ENCODE measurements at places on chromosomes 3 and 15.

DNA sequence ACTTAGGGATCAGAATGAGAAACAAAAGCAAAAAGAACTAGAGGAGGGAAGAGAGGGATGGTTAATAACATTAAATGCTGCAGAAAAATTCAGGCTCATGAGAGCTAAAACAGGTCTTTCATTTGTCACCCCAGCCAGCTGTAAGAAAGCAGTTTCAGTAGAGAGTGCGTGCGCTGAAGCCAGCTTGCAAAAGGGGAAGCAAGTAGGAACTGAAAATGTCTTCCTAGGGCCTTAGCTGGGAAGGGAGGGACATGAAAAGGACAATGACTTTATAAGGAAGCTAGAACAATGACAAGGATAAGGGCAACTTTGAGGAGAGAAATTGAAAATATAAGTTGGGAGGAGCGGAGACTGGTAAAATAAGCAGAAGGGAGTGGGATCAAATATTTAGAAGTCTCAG, 3.1 kb downstream of the CIAO2A start:
- no peak for DNase-seq

- DNase-seq: no peak
Measured at GRCh38 chr3:125644036-125645005, 49.0 kb upstream of the OSBPL11 start.

- DNase-seq: no peak
Measured at GRCh38 chr3:98730338-98730737, 32.8 kb upstream of the ST3GAL6 start.

DNA sequence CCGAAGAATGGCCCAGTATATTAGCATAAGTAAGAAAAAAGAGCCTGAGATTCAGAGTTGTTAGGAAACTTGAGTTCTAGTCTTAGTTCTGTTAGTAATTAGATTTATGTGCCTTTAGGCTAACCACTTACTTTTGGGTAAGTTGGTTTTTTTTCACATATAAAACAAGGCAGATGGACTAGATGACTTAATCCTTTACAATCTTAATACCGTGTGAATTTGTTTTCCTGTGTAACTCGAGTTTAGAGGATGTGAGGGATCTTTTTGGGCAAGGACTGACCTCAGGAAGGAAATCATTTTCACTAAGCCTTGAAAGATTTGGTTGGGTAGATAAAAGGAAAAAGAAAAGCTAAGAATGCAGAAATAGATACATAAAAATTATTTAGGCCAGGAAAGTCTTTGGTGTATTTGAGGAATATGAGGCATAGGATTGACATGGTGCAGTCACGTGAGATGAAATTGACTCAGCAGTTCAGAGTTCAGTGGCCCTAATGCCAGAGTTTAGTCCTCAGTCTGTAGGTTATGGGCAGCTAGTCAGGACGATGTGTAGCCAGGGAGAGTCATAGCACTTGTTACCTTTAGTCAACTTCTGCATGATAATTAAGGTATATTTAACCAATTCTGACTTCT, 34.6 kb downstream of the PAK2 start:
- DNase-seq: no peak

DNA sequence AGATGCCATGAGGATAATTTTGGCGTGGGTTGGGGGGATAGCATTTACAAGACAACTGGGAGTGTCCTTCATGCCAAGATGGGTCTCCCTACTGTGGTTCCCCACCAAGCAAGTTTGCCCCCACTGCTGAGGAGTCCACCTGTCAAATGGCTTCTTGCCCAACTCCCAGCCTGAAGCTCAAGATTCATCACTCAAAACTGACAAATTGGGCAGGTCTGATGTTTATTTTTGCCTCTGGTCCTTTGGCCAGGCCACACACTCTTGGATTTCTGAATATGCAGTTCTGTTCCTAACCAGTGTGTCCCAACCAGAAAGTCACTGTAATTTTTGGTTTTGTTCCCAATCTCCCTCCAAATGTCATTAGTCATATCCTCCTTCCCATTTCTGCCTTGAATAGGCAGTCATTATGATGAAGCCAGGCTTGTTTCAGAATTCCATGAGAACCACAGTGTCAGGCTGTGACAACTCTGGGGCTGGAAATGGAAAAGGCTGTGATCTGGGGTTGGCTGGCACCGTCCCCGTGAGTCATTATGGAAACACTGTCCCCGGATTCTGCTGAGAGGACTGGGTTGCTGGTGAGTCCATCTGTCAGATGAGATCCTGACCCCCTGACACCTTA, 29.3 kb upstream of the MEF2A start:
- DNase-seq: no peak

- DNase-seq: no peak
Measured at GRCh38 chr15:88909956-88910831, 3.0 kb downstream of the MFGE8 start.

DNA sequence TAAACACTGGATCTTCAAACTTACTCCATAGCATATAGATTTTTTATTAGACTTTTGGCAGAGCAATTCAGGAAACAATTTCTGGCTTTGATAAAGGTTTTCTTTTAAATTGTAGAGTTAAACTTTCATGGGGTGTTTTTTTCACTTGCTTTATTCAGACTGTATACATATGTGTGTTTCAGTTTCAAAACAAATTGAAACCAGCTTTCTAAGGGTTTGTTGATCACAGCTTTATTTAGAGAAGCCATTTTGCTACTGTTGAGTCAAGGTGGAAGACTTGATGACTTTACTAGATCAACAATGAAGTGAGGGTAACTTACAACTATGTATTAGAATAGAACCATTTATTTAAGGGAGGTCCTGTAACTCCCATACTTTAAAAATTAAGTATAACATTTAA, 6.2 kb downstream of the UBE2E1 start:
- DNase-seq: no peak

DNA sequence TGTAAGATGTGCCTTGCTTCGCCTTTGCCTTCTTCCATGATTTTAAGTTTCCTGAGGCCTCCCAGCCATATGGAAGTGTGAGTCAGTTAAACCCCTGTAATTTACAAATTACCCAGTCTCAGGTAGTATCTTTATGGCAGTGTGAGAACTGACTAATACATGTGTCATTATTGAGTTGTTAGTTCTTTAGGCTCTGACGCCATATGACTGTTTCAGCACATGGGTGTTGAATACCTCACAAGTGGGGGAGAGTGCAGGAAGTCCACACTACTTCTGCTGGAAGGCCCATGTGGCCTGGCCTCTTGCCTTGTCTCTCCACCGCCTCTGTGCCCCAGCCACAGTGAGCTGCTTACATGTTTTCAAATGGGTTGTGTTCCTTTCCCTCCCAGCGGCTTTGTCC, 28.5 kb downstream of the MFSD1 start:
- DNase-seq: no peak

- no peak for DNase-seq
Measured at GRCh38 chr15:77342807-77343206, 77.1 kb downstream of the PEAK1 start.

- no peak for DNase-seq
Measured at GRCh38 chr3:56087451-56088053, 380.7 kb downstream of the ERC2 start.

GRCh38 chr3:53140847-53141845, 10.9 kb upstream of the RFT1 start:
- no peak for DNase-seq

- no peak for DNase-seq
Measured at GRCh38 chr3:131470377-131470776, 32.4 kb downstream of the MRPL3 start.

GRCh38 chr15:75348034-75348561, 1.3 kb downstream of the NEIL1 start:
- no peak for DNase-seq

DNA sequence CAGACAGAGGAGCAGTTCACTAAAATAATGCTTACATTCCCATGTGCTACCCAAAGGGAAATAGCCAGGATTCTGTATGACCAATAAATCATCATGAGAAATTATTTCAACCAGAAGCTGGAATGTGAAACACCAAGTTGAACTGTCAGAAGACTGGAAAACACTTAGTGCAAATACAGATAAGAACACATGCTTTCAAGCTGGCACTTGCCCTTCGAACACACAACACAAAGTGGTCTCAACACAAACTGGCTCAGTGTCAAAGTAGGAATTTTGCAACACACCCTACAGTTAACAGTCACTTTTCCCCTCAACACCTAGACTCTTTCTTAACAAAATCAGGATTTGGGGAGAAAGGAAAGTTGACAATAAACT, 1.3 kb downstream of the FSD2 start:
- DNase-seq: no peak

DNA sequence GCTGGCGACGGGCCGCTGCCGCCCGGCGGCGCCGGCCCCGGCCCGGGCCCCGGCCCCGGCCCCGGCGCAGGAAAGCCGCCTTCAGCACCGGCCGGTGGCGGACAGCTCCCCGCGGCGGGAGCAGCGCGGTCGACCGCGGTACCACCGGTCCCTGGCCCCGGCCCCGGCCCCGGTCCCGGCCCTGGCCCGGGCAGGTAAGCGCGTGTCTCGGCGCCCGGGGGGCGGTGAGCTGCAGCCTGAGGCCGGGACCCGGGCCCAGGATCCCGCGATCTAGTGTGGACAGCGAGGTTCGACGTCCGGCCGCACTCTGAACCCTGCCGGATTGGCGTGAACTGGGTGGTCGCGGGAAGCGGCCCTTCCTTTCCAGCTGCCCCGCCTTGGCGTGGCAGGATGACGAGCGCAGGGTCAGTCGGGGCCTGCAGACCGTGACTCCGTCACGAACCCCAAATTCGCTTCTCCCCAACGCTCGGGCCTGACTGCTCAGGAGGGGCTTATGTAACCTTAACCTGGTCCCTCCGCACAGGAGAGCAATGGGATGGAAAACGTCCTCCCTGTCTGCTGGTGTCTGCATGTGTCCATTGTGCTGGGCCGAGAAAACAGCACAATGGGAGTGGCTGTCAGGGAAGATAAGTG, 472 bp downstream of the BSN start:
- DNase-seq: peak; percentile 35

DNA sequence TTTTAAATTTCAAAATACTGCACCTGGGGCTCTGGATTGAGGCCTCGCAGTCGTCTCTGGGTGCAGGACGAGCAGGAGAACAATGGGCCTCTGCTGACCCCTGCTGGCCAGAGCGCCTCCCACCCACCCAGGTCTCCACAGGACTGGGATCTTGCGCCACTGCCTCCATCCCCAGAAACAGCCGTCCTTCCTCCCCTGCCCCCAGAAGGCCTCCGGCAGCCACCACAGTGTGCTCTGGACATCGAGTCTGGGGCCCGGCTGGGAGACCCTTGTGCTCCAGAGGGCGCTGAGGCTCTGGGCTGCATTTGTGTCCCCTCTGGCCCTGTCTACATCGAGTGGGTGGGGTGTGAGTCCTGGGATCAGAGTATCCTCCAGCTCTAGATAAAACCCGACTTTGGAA, 6.7 kb upstream of the ACSBG1 start:
- DNase-seq: peak; percentile 65

GRCh38 chr3:78941587-78941986, 826.2 kb downstream of the ROBO1 start:
- no peak for DNase-seq

GRCh38 chr3:127220497-127220896, 27.6 kb downstream of the PRR23E start:
- DNase-seq: no peak

DNA sequence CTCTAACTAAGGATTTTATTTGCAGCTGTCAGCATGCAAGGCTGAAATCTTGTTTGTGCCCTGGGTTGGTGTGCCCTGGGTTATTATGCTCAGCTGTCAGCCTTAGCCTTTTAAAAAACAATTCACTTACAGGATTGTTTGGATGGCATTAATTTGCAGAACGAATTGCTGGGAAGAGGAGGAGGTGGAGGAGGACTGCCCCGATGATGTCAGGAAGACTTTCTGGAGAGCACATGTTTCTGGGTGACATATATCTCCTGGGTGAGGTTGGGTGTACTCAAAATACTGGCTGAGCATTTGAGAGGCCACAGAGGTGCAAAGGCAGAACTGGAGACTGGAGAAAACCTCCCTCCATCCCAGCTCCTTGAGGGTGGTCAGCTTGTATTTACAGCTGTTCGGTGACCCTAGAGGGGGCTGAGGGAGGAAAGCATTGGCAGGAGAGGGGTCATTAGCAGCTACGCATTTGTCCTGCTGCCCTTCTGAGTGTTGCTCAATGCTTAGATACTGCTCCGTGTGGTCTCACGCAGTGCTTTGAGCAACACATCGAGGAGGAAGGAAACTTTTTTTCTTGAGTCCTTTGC, 59.8 kb upstream of the PSMD6 start:
- no peak for DNase-seq

DNA sequence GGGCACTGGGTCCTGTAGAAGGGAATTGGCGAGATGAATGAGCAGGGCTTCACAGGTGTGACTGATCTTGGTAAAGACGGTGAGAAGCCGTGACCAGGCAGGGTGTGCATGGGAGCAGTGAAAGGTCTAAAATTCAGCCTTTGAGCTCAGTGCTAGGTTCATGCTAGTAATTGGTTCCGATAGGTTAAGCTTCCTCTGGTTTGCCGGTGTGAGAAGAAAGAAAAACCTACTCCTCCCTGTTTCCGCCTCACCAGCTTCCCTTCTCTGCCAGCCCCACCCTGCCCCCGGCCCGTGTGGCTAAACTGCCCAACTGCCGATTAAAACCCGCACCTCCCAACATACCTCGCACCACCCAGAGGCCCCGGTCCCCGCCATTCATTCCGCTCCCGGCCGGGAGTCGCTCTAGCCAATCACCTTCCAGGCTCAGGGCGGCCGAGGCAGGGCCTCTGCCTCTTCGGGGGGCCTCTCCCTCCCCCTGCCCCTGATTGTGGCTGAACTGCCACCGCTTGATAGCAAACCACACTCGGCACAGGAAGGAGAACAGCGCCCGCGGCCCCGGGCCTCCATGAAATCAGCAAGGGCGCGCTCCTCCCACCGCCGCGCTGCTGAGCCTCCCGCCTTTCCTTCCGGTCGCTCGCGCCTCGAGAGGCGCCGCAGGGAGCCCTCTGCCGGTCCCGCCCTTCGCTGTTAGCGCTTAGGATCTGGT, 7.3 kb upstream of the NRROS start:
- peak; percentile 77 for DNase-seq

DNA sequence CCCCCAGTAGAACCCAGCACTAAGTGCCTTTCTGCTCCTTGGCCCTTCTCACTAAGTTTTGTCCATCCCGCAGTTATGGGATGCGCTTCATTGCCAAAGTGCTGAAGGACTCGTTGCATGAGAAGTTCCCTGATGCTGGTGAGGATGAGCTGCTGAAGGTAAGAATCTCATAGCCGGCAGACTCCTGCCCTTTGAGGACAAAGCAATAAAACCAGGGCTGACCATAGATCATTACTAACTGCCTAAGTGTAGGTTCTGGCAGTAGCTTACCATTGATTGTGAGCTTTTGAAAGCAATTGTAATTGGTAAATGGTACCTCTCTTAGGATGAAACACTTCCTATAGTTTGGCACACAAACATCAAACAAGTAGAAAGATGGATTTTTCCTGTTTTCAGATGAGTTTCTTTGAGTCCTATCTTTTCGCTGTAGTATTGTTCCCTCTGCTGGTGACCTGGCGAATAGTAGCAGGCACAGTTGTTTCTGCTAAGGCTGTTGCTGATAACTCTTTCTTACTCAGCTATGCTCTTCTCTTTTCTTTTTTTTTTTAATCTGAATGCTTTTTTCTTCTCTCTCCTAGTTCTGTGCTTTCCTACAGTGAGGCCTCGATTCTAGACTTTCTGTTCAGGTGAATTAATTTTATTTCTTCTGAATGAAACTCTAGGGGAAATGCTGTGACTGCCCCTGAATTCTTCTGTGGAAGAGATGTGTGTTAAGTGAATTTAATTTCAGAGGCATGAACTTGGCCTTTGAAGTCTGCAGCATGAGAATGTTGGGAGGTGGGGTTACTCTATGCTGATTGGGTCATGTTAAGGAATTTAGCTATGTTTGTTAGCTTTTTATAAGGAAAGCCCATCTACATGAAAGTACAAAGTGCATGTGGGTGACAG, 47.4 kb upstream of the CRTC3 start:
- peak; percentile 19 for DNase-seq

All from stimulated activated CD8-positive, alpha-beta memory T cell treated with anti-CD3 and anti-CD28 coated beads, Interleukin-12 subunit alpha, Interleukin-12 subunit beta, amount 100 ng/mL, for 1 hour (primary cell).